Activated CD4-positive, alpha-beta memory T cell treated with anti-CD3 and anti-CD28 coated beads, Interleukin-2, amount 10 ng/mL, durations not matched to agents 7 days and 5 days (primary cell): ENCODE measurements at places on chromosomes 2 and 18.
A peak's percentile ranks its signal among the peaks of the same experiment; 100 is the strongest.

GRCh38 chr18:23617412-23618014 lies 31.2 kb upstream of the NPC1 start:
- DNase-seq = no peak

GRCh38 chr2:189729430-189729829 lies 33.2 kb downstream of the OSGEPL1 start:
- DNase-seq = no peak

GRCh38 chr2:11242542-11243174 lies 87.4 kb downstream of the SLC66A3 start:
- no peak for DNase-seq

- no peak for DNase-seq
Observed at GRCh38 chr2:80073134-80073561, 231.4 kb downstream of the LRRTM1 start.

- no peak for DNase-seq
Observed at GRCh38 chr2:65079017-65079416, 22.8 kb downstream of the CEP68 start.

- no peak for DNase-seq
Observed at GRCh38 chr2:69604836-69605235, 38.7 kb downstream of the AAK1 start.

DNA sequence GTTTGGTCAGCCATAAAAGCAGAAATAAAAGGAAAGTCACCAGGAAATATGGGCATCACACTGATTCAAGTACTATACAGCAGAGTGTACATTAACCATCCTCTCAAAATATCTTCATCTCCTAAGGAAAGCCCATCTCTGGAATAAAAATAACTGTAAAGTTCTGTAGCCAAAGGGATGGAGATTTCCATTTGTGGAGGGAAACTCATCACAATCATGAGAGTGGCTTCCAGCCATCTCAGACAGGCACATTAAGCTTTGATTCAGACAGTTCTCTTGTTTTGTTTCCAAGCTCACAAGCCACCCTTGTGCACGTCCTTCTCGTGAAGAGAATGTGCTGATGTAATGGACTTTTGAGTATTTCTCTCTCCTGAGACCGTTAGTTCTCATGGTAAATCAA lies 695.5 kb downstream of the LRRTM4 start:
- no peak for DNase-seq

- no peak for DNase-seq
Observed at GRCh38 chr18:62715436-62715758, at the start of gene PHLPP1. Gene PHLPP1 (plus strand): TSS chr18:62715541. CDS start chr18:62715684, 143 bp downstream.

DNA sequence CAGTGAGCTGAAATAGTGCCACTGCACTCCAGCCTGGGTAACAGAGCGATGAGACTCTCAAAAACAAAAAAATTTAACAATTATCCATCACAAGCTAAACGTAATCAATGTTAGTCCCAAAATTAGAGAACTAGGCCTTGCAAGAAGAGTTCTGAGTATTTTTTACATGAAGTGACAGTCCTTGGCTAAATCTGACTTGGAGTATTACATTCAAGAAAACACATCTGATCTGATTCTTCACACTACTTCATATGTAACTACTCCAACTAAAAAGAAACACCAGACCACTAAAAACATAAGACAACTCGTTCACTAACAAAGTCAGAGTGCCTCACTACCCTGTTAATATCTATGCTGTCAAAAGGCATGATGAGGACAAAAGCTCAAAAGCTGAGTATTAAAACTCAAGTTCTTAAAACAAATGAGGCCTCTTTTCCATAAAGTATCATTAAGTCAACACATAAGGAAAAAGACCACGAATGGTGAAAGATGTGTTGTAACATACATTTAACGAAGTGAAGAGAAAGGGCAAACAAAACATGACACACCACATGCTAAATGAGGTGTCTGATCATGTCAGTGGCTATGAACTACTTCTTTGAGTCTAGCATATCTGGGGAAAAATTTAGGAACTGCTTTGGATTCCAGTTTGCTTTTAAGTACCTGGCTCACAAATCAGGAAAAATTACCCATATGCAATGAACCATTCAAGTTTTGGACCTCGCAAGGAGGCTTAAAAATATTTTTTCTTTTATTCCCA lies 42.4 kb downstream of the TRIP12 start:
- DNase-seq = no peak

- no peak for DNase-seq
Observed at GRCh38 chr2:217276433-217276832, 416.6 kb upstream of the TNP1 start.

DNA sequence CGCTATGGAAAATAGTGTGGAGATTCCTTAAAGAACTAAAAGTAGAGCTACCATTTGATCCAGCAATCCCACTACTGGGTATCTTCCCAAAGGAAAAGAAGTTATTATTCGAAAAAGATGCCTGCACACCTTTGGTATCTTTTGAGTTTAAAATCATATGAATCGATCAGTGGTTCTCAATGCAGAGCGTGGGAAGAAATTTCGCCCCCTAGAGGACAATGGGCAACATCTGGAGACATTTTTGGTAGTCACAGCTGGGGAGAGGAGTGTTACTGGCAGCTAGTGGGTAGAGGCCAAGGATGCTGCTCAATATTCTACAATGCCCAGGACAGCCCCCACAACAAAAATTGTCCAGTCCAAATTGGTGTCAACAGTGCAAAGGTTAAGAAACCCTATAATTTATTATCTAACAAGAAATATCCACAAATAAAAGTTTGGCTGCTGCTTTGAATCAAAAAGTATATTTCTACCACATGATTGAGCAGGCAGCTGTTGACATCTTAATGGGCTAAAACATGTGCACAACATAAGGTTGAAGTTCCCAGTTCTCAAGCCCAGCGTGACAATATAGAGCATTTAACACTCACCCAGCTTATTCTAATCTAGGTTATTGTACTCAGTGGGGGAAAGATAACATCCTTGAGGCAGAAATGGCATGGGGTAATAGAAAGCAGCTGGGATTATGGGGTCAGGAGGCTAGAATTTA lies 425.7 kb downstream of the LRATD1 start:
- no peak for DNase-seq

DNA sequence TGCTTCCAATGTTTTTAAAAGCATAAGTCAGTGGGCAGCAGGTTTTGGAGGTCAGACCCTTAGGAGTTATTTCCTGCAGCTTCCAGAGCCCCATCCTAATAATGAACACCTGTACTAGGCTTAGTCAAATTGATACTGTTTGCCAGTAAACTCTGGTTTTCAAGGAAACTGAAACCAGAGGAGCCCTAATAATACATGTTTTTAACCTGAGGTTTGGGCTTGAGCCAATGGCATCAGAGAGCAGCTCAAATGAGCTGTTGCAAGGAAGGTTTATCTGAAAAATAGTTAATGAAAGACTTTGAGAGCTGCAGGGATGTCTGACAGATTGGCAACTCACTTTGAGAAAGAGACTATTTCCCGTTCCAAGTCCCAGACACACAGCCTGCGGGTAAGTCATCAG lies 54.6 kb downstream of the DCC start:
- DNase-seq = no peak

GRCh38 chr2:136062066-136062837 lies 55.7 kb downstream of the CXCR4 start:
- DNase-seq = no peak

DNA sequence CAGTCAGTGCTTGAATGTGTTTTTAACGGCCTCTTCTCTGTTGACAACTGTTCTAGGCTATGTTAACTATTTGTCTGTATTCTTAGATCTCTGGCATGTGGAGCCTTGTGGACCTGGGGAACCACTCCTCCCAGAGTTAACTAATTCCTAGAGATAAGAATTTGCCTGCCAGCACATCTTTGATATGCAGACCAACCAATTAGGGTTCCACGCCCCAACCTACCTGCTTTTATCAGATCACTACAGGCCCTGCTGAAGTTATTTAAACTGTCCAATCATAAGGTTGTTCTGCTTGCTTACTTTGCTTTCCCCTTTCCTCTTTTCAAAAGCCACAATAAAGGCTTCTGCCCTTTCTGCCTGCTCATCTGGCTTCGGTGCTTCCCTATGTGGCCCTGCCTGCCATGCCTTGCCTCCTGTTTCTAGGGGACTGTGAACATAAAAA lies 8.5 kb upstream of the CYBRD1 start:
- no peak for DNase-seq

DNA sequence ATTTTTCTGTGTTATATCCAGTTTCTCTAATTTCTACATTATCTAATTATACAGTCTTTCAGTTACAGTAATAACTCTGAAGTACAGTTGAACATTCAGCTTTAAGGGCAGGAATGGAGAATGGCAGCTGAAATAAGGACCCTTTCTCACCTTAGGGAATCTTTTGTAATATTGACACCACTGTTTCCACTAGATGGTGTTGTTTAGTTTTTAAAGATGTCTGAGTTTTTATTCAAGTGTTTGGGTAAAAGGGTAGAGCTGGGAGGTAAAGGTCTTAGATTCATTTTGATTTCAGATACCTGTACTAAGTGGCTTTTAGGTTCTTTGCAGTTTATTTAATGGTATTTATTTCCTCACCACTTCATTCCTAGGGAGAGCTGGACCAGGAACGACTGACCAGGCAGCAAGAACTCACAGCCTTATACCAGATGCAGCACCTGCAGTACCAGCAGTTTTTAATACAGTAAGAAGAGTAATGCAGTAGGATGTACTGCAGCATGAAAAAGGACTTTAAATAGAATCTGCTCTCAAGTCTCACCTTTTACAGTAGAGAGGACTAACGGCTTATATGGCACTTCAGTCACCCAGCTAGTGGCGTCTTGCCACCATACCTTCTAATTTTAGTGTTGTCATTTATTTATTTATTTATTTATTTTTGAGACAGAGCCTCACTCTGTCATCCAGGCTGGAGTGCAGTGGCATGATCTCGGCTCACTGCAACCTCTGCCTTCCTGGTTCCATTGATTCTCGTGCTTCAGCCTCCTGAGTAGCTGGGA lies 33.2 kb upstream of the KCNJ13 start:
- no peak for DNase-seq

DNA sequence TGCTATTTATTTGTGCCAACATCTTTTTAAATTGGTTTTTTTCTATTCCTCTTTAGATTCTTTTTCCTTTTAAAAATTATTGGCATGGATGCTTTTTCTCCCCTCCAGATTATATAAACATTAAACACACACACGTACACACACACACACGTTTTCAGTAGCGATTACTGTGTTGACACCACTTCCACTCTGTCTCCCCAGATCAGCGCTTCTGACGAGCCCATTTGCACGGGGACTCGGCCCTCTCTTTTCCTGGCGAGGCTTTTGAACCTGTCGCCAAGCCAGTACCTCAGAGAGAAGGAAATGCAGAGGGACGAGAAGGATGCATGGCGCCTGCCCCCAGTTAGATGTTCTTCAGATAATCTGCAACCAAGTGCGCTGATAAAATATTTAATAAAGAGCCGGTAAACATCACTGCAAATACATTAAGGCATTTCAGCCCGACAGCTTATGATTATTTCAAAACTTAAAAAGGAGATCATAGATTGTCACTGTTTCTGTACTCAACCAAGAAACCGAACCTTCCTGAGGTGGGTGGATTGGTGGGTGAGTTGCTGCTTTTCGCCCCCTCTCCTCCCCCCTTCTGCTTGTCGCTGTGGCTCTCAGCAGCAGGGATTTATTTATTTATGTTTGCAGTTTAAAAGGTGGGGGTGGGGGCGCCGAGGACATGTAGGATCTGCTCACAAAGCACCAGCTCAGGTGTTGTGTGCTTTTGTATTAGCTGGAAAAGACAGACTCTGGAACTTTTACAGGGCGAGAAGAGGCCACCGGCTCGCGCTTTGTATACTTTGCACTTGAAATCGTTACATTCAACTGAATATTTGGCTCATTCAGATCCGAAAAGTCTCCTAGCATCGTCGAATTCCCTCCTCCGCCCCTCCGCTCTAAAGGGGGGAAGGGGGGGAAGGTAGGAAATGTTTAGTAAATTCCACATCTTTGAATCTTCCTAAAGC lies 787 bp upstream of the TBR1 start:
- peak; percentile 28 for DNase-seq

GRCh38 chr2:235345745-235346144 lies 148.1 kb upstream of the AGAP1 start:
- DNase-seq = no peak

- DNase-seq = no peak
Observed at GRCh38 chr2:219908538-219908937, 281.1 kb downstream of the SLC4A3 start.

DNA sequence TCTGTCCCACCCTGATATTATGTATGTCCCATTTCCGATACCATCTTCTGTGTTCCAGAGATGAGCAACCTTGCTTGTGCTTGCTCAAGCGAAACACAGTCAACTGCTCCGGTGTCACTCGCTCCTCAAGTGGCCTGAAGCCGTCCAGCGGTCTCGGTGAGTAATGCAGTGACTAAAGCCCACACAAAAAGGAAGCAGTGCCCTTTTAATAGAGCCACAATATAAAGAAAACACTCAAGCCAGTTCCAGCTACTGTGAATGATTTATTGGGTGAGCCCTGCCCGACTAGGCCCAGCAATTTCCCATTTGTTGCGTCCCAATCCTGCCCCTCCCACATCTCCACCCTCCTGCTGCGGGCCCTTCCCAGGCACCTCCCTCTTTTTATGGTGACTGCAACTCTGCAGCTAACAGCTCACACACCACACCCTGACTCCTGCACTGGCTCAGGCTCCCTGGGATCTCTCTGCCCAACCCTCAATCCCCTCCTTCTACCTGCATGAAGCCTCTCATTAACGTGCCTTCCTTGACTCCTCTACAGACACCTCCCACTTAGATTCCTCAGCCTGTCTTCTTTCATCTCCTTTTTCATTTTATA lies 44.2 kb upstream of the DSC1 start:
- DNase-seq = no peak

DNA sequence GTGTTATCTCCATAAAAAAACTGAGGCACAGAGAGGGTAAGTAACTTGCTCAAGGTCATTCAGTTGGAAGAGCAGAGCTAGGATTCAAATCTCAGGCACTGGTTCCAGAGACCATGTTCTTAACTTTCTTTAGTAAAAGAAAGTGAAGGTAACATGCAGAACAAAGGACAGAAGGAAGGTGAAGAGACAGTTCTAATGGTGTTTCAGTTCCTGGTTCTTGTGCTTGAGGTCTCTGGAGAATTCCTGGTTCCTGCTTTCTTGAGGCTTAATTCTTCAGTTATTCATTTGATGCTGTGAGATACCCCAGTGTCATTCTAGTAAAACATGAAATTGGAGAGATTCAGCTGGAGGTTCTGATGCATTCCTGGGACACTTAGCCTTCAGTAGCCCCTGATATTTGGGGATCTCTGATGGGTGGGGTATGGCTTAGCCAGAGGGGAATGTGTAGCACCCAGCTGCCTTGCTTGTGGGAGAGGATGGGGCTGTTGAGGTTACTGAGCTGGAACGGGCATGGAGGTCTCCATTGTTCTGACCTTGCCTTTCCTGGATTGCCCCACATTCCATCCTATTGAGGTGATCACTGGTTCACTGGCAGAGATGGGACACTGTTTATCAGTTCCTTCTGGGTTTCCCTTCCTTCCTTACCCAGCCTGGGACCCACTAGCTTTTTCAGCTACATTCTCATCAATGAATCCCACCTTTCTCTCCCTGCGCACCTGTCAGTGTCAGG lies 46.8 kb downstream of the SEMA4F start:
- DNase-seq = no peak

- no peak for DNase-seq
Observed at GRCh38 chr2:142179686-142180085, 48.9 kb upstream of the LRP1B start.

- DNase-seq = no peak
Observed at GRCh38 chr2:177523781-177524180, 131.2 kb downstream of the AGPS start.
